ENCODE measurements at places on chromosomes 13 and 19.

- no peak for DNase-seq
Observed at GRCh38 chr13:76872675-76873074, 13.5 kb downstream of the KCTD12 start.

GRCh38 chr13:43388282-43389034, 365.1 kb downstream of the DNAJC15 start:
- DNase-seq = no peak

DNA sequence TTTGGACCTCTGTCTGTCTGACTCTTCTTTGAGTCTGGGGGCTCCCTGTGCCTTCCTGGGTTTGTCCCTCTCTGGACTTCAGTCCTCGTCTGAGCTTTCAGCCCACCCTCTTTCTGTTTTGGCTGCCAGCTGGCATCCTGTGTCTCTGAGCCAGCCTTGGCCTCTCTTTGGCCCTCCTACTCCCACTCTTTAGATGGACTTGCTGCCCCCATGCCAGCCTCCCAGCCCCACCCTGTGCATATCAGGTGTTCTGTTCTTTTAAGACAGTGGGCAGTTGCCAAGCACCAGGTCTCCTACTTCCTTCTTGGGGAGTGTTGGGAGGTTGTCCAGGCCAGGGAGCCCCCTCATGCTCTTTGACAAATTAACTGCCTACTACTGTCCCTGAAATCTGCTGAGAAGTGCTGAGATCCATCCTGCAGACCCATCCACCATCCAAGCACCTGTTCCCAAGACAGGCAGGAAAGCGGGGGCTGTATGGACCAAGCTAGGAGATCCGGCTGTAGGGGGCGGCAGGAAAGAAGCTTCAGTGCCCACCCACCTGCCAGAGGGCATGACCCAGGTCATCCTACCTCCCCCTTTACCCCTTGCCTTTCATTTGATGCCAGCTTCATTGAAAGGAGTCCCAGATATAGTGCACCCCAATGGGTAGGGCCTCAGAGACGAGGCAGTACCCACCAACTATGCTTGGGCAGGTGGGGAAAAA, 9.6 kb downstream of the CIC start:
- DNase-seq = no peak

DNA sequence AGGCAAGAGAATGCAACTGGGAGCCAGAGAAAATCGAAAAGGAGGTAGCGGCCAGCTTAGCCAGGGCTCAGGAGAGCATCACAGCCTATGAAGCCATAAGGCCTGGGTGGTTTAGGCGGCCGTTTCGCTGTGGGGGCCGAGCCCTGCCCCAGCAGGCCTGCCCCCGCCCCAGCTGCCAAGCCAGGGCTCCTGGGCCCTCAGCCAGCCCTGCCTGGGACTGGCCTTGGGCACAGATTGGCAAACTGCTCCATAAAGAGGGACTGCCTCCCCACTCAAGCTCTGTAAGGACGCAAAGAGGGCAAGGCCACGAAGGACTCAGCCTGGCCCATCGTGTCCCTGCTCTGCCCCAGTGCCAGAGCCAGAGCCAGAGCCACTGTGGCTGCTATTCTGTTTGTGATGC, 10.2 kb downstream of the ZNF653 start:
- no peak for DNase-seq

GRCh38 chr13:23771956-23772355, 117.2 kb downstream of the MIPEP start:
- no peak for DNase-seq

GRCh38 chr13:41384749-41385503, 72.4 kb upstream of the RGCC start:
- no peak for DNase-seq

GRCh38 chr13:29568731-29569130, 26.8 kb downstream of the SLC7A1 start:
- no peak for DNase-seq

DNA sequence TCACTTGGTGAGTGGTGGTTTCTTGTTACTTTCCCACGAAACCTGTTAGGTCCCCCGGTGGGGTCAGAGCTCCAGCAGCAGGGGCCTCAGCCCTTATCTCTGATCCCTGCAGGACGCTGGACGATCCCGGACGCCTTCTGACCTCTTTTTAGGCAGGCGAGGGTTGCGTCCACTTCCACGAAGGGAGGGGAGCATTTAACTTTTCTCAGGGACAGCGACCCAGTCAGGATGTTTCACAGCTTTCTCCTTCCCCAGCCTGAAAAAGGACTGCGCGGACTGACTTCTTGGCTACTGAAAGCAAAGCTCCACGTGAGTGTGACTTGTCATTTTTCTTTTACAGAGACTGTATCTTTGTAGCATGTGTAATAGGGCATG, 692 bp downstream of the ZNF234 start:
- DNase-seq = peak; percentile 14

DNA sequence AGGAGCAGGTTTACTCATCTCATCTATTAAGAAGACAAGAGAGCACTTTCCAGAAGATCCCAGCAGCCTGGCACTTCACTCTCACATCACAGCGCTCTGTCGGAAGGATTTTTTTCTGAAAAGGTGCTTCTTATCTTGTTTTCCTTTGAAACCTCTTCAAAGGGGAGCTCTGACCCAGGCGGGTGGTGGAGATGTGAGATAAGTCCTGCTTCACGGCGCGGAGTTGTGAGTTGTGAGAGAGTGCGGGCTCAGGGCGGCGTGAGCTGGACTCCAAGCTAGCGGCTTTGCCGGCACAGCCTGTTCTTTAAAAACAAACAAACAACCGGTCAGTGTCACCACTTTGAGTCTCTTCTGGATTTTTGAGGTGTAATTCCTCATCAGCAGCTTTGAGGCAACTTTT, 169.0 kb upstream of the ARGLU1 start:
- DNase-seq = no peak

GRCh38 chr19:3056417-3057088, 5.7 kb downstream of the TLE5 start:
- DNase-seq = peak; percentile 86

- DNase-seq = peak; percentile 42
Observed at GRCh38 chr19:294946-295686, 3.9 kb upstream of the PLPP2 start.

DNA sequence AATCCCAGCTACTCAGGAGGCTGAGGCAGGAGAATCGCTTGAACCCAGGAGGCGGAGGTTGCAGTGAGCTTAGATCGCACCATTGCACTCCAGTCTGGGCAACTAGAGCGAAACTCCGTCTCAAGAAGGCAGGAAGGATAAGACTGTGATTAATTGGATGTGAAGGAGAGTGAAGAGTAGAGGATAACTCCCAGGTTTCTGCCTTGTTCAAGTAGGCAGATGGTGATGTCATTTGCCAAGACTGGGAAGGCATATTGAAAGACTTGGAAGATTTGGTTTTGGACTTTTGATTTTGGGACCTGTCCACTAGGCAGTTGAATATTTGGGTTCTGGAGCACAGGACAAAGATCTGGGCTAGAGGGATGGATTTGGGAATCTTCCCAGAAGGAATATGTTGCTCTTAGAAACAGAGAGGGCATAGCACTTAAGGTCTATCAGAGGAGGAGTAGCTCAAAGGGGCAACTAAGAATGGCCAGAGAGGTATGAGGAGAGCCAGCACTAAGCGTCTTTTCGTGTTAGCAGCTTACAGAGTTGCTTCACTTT, 20.0 kb downstream of the GARRE1 start:
- no peak for DNase-seq

DNA sequence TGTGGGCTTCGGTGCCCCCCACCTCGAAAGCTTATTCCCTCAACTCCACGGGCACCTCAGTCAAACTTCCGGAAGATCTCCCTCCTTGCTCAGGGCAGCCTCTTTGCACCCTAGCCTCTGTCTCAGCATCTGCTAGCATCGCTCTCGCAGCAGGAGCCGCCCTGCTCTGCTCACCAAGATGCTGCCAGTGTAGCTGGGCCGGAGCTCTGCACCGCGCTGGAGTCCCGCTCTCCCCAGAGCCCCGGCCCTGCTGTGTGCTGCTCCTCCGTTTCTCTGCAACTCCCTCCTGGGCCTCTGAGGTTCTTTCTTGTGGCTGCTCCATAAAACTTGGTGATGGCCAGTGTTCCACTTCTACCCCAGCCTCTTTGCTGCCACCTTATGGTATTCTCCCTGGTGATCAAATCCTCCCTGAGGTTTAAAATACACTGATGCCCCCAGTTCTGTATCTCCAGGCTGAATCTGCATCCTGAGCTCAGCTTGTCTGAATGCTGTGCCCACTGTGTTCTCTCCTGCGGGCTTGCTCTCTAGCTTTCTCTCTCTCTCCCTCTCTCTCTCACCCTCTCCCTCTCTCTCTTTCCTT, 198.0 kb downstream of the UQCRFS1 start:
- DNase-seq = no peak

DNA sequence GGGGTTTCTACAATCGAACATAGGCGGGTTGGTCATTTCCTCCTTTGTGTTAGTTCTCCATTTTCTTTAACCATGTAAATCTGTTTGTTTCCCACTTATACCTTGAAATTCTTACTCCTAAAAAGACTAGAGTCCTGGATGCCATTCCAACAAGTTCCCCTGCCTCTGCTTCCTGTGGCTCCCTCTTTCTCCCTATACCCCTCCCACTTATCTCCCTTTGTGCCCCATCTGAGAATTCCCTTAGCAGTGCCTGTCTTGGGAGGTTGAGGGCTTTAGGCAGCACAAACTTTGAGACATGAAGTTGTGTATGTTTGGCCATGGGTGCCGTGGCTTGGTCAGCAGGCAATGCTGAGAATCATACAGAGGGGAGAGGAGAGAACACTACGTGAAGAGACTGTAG, 176.4 kb downstream of the RGCC start:
- DNase-seq = no peak

- DNase-seq = no peak
Observed at GRCh38 chr13:36986462-36987240, 12.5 kb downstream of the ALG5 start.

GRCh38 chr19:51808333-51808986, 13.5 kb downstream of the FPR3 start:
- DNase-seq = no peak

DNA sequence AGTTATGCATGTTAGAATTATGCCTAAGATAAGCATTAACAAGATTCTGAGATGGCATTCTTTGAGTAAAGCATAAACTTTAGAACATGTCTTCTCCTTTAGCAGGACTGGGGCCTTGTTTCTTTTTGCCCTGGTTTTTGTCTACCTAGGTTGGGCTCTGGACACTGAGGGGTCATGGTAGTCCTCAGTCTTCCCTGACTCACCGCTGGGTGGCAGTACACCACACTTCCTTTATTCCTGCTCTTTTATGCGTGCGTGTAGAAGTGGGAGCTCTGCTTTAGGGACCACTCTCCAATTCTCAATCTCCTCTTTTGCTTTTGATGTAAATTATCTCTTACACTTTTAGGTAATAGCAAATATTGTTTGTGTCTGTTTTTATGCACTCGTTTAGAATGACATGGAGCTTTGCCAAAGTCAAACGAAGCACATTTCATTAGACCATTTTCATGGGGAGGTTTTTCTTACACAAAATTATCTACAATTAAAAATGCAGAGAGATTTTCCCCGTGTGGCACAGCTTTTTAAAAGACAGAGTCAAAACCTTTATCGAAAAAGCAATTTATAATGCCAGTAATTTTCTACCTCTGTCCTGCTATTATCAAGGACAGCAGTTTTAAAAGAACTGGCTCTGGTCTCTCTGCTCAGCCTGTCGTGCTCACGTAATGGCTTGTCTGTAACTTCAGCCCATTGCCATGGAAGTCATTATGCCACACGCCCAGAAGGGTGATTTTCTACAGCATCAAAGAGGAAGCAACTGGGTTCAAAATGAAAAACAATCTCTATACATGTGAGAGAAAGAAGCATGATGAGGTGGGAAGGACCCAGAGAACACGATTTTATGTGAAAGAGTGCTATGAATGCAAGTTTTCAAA, 413.9 kb downstream of the COG6 start:
- no peak for DNase-seq

GRCh38 chr13:66556306-66556705, 673.8 kb downstream of the PCDH9 start:
- no peak for DNase-seq

DNA sequence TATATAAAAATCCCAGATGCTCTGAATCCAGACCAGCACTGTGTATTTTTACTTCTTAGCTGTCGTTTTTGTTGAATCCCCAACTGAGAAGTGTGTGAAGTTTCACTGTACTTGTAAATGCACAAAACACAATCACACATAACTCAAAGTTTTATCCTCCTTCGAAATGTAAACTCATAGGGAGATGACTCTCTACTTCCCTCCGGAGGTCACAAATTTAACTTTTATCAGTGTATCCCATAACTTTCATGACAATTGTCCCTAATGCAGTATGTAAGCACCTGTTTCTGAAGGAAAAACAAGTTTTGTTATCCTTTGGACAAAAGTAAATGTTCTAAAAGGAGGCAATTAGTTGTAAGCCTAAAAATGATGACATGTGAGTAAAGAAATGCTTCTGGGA, 665.0 kb upstream of the SLITRK6 start:
- peak; percentile 43 for DNase-seq

GRCh38 chr13:33176526-33176925, 109.0 kb downstream of the STARD13 start:
- no peak for DNase-seq

DNA sequence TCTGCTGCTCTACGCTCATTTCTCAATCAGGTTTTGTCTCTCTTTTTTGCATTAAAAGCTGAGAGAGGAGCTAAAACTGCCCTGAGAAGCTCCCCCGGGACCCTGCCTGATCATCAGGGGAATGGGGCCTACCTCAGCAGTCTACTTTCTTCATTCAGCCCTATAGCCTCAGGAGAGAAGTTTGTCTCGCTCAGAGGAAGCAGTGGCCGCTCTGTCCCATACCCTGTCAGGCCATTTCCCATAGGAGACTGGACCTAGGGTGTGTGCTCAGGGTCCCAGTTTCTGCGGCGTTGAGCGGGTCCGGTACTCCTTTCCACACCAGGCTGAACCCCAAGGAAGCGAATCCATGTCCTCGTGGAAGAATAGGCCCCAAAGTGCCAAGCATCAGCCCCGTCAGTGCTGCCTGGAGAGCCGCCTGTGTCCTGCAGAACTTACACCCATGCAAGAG, 21.7 kb downstream of the UBE2L5 start:
- DNase-seq = no peak

- peak; percentile 21 for DNase-seq
Observed at GRCh38 chr13:112674412-112675365, 15.1 kb upstream of the ATP11A start.

DNA sequence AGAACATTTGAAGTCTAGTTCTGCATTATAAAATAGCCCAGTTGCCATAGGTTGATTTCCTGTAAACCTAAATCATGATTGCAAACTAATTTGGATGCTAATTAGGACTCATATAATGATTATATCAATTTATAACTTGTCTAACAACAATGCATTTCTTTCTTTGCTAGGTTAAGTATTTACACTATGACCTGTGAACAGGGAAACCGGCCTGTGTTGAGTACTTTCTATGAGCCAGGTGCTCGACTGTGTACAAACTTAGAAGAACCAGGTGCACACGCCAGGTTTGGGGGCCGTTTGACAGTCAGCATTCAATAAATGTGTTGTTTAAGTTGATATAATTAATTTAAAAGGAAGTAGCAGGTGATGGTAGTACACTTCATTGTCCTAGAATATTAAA, 203.1 kb downstream of the TM9SF2 start:
- DNase-seq = peak; percentile 61

DNA sequence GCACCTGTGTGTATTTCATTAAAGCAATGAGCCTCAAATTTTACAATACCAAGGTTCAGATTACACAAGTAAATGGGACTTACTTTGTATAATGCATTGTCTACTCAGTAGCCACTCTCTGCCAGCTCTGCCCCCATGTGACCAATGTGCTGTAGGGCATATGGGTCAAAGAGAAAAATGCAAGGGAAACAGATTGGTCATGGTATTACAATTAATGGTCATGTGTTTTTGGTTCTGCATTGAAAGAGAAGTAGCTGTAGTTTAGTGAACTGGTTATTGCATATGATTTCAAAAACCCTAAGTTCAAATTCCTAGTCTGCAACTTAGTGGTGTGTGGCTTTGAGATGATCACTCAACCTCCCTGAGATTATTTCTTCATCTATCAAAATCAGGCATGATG, 545.4 kb downstream of the SUCLA2 start:
- no peak for DNase-seq

All from NCI-H2081 (cell line).